ENCODE measurements at places on chromosomes 3 and 15.
A peak's percentile ranks its signal among the peaks of the same experiment; 100 is the strongest.

- DNase-seq, result no peak
Measured at GRCh38 chr15:35842631-35843030, 296.7 kb upstream of the DPH6 start.

- DNase-seq, result no peak
Measured at GRCh38 chr3:89098173-89098572, 9.2 kb upstream of the EPHA3 start.

DNA sequence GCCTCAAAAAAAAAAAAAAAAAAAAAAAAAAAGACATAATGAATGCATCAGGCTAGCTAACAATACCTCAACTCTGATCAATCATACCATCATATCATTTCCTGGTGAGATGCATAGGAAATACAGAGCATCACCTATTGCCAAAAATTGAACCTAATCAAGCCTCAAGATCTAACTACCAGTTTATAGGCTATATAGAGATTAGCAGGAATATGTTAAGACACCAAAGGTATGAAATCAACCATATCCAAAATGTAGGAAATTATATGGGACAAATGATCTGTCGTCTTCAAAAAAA, 387 bp upstream of the VPS33B start:
- no peak for DNase-seq

DNA sequence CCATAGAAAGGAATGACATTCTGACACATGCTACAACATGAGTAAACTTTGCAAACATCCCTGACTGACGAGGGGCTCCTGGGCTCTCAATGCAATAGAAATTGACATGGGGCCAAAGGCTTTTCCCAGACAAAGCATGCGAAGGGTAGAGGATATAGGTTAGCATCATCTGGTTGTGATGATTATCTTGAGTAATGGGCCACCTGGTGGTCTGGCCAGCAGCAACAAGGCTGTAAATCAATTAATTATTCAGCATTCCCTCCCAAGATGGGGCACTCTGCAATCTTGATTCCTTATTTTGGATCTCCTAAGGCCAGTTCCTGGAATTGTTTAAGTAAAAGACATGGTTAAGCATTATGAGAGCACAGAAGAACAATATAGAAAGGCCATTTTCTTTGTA, 99.2 kb downstream of the AGBL1 start:
- DNase-seq, result no peak

GRCh38 chr3:141303481-141304223, 64.7 kb upstream of the ZBTB38 start:
- DNase-seq, result peak; percentile 41

- DNase-seq, result no peak
Measured at GRCh38 chr3:139201446-139202225, 142.2 kb upstream of the MRPS22 start.

GRCh38 chr3:105022813-105023212, 343.9 kb upstream of the ALCAM start:
- no peak for DNase-seq

Data from NCI-H526 treated with DMSO at 0.1 percent for 48 hours (cell line).